Activated T-helper 2 cell treated with anti-CD3 and anti-CD28 coated beads, Interferon-gamma antibody, Interleukin-2, Interleukin-4, amounts not matched to agents 10 μg/mL and 5 μg/mL and 100 μg/mL, durations not matched to agents 14 hours and 24 hours and 36 hours (primary cell): ENCODE measurements at places on chromosomes 5 and 9. TPM values are rescaled to one million over a fixed set of nuclear protein-coding genes. Genes with fewer than 3 reads are reported as not detected.

The AMACR gene
- 8.3 and 9.0 TPM in 2 replicates for total RNA-seq

The RPL12 gene
- total RNA-seq, result 1,311 and 1,325 TPM in 2 replicates

The CTSV gene
- total RNA-seq, result 0.48 and 0.78 TPM in 2 replicates

The SLC6A7 gene
- total RNA-seq, result not detected in 2 replicates

The SHISAL2B gene
- total RNA-seq, result not detected in 2 replicates

The TLR4 gene
- total RNA-seq, result not detected in 2 replicates

The RNF44 gene
- 64.7 and 70.3 TPM in 2 replicates for total RNA-seq
